ENCODE measurements at places on chromosomes 2 and 18. TPM values are rescaled to one million over a fixed set of nuclear protein-coding genes. Genes with fewer than 3 reads are reported as not detected.

Gene HOXD11
- total RNA-seq: not detected

Gene DSC3
- total RNA-seq: 0.36 TPM

Gene OXER1
- total RNA-seq: 0.18 TPM

Gene MAP3K19
- total RNA-seq: 3.1 TPM

Gene C2orf80
- total RNA-seq: 12.2 TPM

- no peak for DNase-seq
These were observed 13.7 kb downstream of the TET3 start for GRCh38 chr2:73998451-73998850.

GRCh38 chr18:78733762-78734613, 245.6 kb upstream of the SALL3 start:
- DNase-seq: no peak

GRCh38 chr2:36404754-36405153, 49.2 kb downstream of the CRIM1 start:
- no peak for DNase-seq

DNA sequence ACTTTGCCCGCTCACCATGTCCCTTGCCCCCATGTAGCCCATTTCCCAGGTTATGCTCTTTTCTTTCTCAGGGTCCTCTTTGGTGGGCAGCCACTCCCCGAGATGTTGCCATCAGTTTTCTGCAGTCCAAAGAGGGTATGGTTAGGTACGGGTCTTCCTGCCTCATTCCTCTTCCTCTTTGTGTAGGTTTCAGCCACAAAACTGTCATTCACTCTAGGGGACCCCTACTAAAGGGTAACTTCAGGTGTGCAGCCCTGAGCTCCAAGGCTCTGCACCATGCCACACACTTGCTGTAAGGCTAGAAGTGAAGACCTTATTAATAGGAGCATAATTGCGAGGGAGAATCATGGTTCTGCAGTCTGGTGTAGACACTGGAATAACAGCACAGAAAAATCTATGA, 99.8 kb upstream of the ZNF397 start:
- no peak for DNase-seq

DNA sequence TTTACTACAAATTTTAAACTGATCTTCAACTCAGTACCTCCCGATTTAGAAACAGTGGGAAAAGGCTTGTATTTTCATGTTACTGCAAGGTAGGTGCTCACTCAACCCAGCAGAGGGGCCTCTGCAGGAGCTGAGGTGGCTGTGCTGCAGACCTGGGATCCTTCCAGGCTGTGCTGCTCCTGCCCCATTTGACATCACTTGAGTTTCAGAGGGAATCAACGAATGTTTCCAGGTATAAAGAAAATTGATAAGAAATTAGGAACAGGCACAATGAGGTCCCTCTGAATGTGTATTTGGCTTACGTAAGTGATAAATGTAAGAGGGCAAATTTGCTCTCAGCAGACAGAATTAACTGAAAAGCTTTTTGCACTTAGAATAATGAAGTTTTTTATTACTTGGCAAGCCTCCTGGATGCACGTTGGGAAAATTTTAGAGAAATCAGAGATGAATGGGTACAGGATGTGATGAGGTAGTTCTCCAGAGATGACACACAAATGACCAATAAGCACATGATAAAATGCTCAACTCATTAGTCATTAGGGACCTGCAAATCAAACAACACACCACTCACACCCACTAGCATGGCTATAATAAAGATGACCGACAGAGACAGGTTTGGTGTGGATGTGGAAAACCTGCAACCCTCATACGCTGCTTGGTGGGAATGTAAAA, 114.0 kb downstream of the NOL10 start:
- DNase-seq: no peak

- DNase-seq: no peak
These were observed 12.6 kb downstream of the PIK3C3 start for GRCh38 chr18:41967680-41968079.

DNA sequence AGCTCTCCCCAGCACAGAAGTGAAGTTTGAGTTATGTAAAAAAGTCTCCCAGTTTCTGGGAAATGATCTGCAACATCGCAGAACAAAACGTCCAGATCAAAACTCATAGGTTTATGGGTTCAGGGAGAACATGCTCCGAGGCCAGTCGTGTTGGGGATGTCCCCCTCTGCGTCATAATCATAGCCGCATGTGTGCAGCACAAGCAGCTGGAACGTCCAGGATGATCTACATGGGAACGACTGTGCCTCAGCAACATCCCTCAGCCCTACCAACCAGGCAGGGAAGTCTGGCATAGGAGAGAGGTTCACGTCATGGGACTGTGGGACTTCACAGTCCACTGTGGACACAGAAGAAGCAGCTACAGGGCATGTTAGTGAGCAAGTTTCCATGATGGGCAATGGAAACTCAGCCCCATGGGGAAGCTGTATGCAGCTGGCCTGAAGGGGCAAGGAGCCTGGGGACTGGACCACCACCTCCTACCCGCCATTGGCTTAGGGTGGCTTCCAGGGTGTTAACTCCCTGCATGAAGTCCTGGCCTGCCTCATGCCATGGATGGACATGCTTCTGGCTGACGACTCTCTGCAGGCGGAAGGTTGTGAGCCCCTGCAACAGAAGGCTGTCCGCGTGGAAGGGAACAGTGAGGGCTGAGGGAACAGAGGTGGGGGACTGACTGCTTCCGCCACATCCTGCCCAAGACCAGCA, 96.9 kb downstream of the COPS8 start:
- DNase-seq: no peak

All from cerebellum (tissue), 4 donors.